ENCODE measurements at places on chromosomes 2 and 18. TPM values are rescaled to one million over a fixed set of nuclear protein-coding genes. Genes with fewer than 3 reads are reported as not detected.

CPO gene
- not detected for total RNA-seq

CRYGB gene
- total RNA-seq: not detected

ABCG8 gene
- total RNA-seq: not detected

NYAP2 gene
- not detected for total RNA-seq

NIF3L1 gene
- 36.0 TPM for total RNA-seq

CROCC2 gene
- 0.35 TPM for total RNA-seq

CTNNA2 gene
- not detected for total RNA-seq

RBM44 gene
- under 0.01 TPM for total RNA-seq

TXNDC9 gene
- 79.9 TPM for total RNA-seq

HRH4 gene
- not detected for total RNA-seq

MSTN gene
- total RNA-seq: 13.5 TPM

PJVK gene
- total RNA-seq: 1.4 TPM

GPR75 gene
- total RNA-seq: 1.8 TPM

LHCGR gene
- not detected for total RNA-seq

METTL8 gene
- 33.0 TPM for total RNA-seq

GALR1 gene
- total RNA-seq: not detected

CYTIP gene
- total RNA-seq: not detected

LRRC30 gene
- not detected for total RNA-seq

TLX2 gene
- total RNA-seq: not detected

EMILIN1 gene
- 397 TPM for total RNA-seq

C2orf78 gene
- not detected for total RNA-seq

MEP1B gene
- not detected for total RNA-seq

STARD6 gene
- total RNA-seq: 0.35 TPM

IMMT gene
- total RNA-seq: 75.7 TPM

SCN9A gene
- total RNA-seq: 15.2 TPM

COL4A3 gene
- not detected for total RNA-seq

VPS4B gene
- 26.8 TPM for total RNA-seq

DLGAP1 gene
- total RNA-seq: not detected

WDPCP gene
- total RNA-seq: 1.9 TPM

FBLN7 gene
- total RNA-seq: not detected

TSPYL6 gene
- not detected for total RNA-seq

MZT2B gene
- 261 TPM for total RNA-seq

DSG1 gene
- total RNA-seq: not detected

EFHD1 gene
- not detected for total RNA-seq

GPR17 gene
- not detected for total RNA-seq
